Stimulated activated CD4-positive, alpha-beta T cell treated with anti-CD3 and anti-CD28 coated beads, Interleukin-15, amount 100 ng/mL, for 48 hours (primary cell): ENCODE measurements at places on chromosomes 2 and 18.

GRCh38 chr2:76667821-76668271 is 854.3 kb downstream of the LRRTM4 start:
- no peak for DNase-seq

DNA sequence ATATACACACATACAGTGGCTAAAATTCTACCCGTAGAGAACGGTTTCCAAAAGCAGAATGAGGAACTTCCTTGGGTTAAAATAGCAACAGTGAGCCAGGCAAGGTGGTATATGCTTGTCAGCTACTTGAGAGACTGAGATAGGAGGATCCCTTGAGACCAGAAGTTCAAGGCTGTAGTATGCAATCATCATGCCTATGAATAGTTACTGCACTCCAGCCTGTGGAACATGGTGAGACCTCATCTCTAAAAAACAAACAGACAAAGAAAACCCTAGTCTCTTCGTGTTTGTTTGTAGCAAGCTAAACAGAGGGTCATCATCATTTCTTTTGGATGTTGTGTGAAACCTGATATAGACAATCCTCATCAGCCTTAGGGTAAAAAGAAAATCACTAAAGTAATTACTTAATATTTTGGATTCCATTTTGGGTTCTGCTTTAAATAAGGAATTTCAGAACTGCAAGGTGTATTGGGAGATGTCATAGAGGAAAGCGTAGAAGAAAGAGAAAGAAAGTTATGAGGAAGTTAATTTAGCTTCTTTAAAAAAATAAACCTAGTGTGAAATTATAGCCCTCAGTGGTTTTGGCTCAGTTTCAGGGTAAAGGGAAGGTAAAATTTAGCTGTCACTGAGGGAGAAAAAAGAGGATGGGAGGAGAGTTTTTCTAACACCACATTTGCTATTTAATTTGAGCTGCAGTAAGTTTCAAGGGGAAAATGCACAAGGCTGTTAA is 46.5 kb downstream of the PLEK start:
- no peak for DNase-seq

- no peak for DNase-seq
Observed at GRCh38 chr2:162025121-162025911, 48.7 kb downstream of the DPP4 start.

DNA sequence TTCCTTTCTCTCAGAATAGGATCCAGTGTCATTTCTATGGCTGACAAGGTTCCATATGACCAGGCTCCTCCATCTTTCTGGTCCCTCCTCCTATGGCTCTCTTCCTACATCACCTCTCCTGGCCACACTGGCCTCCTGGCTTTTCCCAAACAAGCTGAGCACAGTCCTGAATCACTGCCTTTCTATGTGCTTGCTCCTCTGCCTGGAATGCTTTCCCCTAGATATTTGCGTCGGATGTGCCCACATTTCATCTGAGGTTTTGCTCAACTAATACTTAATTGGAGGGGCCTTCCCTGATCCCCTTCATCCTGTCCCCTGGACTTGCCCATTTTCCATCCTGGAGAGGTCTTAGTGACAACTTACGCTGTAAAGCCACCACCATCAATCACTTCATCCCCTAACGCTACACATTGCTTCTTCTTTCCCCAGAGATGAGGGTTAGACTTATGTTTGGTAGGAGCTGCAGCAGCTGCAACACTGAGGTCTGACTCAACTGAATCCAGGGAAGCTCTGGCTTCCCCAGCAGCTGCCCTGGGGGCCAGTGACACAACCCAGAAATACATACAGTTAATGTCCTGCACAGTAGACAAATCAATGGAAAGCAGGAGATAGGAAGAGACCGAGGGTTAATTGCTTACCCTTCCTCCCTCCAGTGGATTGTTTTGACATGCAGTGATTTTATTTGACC is 42.9 kb downstream of the QPCT start:
- DNase-seq: no peak

DNA sequence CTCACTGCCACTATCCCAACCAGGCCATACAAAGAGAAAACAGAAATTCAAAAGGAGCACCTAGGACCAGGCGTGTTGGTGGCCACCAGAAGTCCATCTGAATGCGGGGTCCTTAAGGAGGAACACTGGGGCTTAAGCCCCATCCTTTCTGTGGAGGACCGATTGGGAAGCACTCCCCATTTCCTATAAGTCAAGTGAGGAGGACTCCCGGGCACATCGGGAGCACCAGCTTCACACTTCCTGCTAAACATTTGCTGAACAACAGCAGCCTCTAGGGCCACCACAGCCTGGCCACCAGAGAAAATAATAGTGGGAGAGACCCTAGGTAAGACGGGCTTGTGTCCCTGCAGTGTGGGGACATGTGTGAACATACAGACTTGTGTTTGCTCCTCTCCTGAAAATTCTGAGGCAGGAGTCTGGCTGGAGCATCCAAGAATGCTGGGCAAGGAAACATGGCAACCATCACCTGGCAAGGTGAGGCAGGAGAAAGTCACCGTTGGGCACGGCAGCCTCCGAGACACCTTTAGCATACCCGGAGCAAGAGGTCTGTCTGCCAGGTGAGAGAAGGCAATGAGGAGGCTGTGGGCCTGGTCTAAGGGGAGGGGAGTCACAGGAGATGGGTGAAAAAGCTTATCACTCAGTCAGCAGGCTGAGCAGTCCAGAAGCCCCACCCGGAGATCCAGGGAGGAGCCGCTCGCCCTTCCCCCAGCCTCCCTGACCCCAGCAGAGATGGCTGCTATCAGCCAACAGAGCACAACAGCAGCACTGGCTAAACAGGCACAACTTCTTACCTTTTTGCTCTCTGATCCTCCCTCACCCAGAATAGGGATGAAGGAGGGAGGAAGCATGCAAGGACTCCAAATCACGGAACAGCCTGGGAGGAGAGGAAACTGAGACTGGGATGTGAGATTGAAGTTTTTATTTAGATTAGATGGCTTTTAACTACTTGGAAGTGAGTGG is 282.3 kb downstream of the EIPR1 start:
- DNase-seq: no peak

- no peak for DNase-seq
Observed at GRCh38 chr2:237964194-237964577, 2.6 kb upstream of the UBE2F start.

DNA sequence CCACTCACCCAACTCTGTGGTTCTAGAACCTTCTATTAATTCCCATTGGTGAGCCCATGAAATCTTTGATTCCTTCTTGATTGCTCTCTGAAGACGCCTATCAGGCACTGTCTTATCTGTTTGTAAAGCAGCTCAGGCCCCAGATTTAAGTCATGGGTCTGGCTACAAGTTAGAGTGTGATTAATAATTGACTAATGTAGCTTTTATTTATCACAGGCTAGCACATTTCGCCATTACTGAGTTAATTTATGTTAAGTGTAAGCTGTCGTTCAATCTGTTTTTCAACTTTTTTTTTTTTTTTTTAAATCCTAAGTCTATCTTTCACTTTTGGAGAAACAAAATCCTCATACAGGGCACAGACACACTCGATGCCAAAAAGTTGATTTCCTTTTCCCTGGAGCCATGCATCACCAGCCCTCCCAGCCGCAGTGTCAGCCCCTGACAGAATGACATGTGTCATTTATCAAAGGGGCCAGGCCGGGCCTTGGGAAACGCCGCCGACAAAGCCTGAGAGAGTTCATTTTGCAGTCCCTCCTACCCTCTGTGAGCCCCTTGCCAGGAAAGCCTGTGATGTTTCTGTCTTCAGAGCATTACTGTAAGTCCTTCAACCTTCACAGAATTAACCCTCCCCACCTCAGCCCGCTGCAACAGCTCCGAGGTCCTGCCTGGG is 15.8 kb downstream of the TSHZ1 start:
- DNase-seq: no peak

GRCh38 chr2:169275696-169276444 is 86.5 kb downstream of the LRP2 start:
- DNase-seq: no peak

- no peak for DNase-seq
Observed at GRCh38 chr2:179250095-179250494, 14.5 kb downstream of the SESTD1 start.
